ENCODE measurements at places on chromosomes 11 and 22.

DNA sequence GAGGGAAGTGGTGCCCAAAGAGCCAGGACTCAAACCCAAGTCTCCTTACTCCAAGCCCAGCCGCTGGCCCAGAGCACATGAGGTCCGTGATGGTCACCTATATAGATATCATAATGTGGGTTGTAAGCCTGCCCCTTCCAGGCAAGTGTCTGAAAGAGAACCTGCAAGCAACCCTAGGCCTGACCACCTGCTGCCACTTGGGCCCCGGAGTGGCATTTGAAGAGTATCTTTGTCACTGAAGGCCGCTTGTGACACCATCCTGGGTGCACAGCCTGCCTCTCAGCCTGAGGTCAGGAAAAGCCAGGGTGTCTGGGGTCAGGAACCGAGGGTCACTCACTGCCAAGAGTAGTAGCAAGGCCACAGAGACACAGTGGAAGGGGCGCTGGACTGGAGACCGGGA is 32.4 kb downstream of the OTOG start:
- no peak for DNase-seq

DNA sequence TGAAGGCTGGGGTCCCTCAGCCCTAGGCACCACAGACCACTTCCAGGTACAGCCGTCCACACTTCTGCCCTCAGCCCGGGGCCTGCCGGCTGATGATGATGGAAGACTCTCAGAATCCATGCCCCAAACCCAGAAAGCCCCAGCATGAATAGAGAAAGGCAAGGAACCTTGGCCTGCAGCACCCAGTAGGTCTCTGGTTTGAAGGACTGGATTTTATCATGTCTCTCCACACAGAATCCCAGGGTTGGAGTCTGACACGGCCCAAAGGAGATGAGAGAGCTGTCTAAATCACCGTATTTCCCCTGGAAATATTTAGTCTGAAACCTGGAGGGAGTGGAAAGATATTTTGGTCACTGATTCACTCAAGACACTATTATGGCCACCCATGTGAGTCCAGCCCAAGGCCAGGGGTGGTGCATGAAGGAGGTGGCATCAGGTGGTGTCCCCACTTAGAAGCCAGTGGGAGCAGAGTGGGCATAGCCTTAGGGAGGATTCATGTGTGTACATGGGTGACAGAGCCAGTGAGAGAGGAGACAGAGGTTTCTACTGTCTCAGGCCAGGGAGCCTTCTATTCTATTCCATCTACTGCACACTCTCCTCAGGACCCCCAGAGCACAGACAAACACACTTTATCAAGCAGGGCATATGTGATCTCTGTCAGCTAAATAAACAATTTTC is 14.0 kb downstream of the TOP3B start:
- DNase-seq = no peak

- DNase-seq = no peak
Measured at GRCh38 chr11:8203414-8203715, 34.5 kb upstream of the RIC3 start.

DNA sequence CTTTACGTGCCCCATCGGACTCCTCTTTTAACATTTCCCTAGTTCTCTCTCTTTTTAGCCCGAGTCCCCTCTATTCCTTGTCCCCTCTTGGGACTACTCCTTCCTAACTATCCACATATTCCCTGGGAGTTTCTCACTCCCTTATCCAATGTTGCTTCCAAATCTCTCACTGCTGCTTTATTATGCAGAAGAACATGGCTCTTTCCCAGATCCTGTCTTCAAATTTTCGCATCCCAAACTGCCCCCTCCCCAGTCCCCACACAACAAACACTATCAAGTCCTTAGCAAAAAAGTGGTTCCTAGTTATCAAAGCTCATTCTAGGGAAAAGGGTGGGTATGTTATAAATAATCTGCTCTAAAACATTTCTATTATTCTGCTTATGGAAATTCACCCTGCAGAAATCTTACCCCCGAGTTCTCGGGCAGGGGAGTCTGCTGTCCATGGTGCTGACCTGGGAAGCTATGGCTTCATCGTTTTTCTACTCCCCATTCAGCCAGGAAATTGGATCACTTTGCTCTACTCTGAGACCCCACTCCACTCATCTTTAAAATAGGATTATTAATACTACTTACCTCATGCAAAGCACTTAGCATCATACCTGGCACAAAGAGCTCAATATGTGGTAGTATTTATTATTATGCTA is 393.5 kb downstream of the BUD13 start:
- DNase-seq = peak; percentile 5

DNA sequence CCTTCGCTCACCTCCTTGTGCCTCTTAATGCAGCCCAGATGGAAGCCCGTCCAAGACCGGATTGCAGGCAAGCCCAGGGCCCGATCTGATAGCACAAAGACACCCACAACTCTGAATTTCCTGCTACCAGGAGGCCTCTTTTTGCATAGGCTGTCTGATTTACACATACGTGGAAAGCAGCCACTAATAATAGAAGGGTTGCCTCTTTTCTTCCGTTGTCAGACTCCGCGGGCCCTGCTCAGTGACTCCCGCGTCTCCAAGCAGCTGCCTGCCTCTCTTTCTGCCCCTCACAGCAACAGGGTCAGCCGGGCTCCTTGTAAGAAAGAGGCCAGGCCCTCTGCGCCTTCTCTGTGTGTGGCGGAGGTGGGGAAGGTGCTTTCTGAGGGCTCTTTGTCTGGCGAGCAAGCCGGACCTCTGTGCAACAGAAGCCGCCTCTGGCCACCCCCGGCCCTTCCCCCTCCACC is 26.7 kb downstream of the FLI1 start:
- no peak for DNase-seq

DNA sequence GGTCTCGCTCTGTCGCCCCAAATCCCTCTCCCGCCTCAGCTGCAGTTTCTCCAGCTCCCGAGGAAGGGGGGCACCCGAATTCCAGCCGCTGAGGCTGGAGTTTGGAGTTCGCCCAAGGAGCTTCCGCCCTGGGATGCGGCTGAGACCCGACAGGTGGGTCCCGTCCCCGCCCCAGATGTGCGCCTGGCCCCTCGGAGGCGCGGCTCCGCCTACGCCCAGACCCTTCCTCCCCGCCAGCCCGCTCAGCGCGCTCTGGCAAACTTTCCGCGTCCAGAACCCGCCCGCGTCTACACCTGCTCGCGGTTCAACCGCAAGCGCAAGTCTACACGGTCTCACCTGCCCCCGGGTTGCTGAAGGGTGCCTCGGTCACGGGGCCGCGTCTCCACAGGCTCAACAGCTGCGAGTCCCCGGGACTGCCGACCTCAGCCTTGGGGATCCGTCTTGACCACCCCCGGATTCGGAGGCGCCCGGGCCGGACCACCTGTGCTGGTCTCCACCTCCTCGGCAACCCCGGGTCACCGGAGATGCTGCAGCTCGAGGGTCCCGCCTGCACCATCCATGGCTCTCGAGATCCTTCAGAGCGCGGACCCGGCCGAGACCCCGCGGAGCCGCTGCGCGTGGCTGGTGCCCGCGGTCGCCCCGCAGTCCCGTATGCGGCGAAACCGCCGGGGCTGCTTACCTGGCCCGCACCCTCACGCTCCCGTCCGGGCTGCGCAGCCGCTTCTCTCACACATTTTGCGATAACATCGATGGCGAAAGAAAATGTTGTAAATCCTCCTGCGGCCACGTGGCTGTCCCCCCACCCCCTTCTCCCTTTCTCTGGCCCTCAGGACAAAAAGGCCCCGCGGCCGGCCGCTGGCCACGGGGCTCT is 63.6 kb downstream of the NFAM1 start:
- no peak for DNase-seq

GRCh38 chr22:45657701-45658100 is 13.9 kb upstream of the ATXN10 start:
- no peak for DNase-seq

GRCh38 chr22:27292542-27293299 is 508.8 kb downstream of the MN1 start:
- DNase-seq = no peak

DNA sequence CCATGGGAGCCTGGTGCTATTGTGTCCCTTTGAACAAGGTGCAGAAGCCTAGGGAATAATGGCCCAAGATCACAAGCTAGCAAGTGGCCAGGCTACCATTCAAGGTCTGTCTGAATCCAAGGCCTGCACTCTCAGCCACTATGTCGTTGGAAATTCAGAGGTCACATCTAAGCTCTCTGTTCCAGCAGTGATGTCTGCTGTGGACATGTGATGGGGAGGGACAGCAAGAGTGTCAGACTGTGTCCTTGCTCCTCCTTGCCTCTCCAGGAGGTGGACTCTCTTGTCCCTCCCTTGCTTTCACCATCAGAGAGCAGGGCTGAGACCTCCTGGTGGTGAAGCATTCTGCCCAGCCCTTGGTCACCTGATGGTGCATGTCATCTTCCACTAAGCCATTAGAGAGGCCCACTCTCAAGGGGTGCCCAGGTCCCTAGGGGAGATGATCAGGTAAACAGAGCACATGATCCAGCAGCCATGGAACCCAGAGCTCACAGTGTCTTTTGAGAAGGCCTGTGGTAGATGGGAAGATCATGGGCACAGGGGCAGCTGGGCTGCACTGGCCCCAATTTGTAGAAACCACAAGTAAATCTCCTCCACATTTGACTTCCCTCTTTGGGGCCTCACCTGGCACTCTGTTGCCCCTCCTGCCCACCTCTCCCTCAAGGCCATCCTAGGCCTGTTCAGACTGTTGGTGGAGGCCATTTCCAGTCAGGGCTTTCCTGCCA is 37.1 kb upstream of the SUSD2 start:
- no peak for DNase-seq

- peak; percentile 70 for DNase-seq
Measured at GRCh38 chr22:40348025-40348658, 1.8 kb downstream of the ADSL start.

GRCh38 chr11:313787-314553 is at the start of gene IFITM1:
Gene IFITM1, plus strand, starts transcription at chr11:314040. Its CDS starts 131 bp downstream, at chr11:314171.
- peak; percentile 66 for DNase-seq

- no peak for DNase-seq
Measured at GRCh38 chr11:104076455-104076854, 40.0 kb downstream of the DDI1 start.

DNA sequence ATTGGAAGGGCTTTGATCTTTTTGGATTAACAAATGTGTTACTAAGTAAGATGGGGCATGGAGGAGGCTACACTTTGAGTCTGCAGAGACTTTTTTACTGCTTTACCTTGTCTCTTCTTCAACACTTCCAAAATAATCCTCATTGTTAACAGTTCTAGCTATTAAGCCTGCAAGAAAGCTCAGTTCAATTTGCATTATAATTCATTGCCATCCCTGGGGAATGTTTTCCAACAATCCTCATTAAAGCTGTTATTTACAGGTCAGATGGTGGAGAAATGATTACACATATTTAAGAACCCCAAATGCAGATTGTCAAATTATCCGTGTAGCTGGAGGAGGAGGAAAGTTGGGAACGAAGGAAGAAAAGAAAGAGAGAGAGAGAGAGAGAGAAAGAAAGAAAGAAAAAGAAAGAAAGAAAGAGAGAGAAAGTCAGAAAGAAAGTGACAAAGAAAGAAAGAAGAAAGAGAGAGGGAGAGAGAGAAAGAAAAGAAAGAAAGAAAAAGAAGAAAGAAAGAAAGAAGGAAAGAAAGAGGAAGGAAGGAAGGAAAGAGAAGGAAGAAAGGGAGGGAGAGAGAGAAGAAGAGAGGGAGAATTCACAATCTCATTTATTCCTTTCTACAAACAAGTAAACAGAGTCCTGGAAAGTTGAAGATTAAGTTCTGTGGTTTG is 443.9 kb downstream of the INSC start:
- DNase-seq = no peak
